ENCODE measurements at places on chromosomes 12 and 14.
A peak's percentile ranks its signal among the peaks of the same experiment; 100 is the strongest.

GRCh38 chr14:89958966-89959365 is 3.2 kb downstream of the TDP1 start:
- DNase-seq = no peak

- no peak for DNase-seq
These were observed 61.9 kb downstream of the SLC16A7 start for GRCh38 chr12:59657711-59658110.

DNA sequence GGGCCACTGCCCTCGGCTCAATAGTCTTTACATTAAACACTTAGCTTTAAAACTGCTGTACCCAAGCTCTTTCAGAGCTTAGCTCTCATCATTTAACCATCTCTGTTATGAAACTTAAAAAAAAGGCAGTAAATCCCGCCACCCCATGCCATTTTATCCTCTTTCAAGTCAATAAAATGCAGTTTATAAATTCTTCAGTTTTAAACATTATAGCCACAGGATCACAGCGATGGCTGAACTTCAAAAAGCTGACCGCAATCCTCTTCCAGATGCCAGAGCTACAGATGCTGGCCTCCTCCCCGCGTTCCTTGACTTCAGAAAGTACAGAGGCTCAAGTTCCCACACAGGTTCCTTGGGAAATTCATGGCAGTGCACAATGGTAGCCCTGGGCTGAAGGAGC is 4.2 kb downstream of the OR10G3 start:
- DNase-seq = no peak

GRCh38 chr14:97625477-97625876 is 828.3 kb downstream of the VRK1 start:
- DNase-seq = no peak

- DNase-seq = peak; percentile 32
These were observed 1.1 kb upstream of the YY1 start for GRCh38 chr14:100237735-100238418.

- no peak for DNase-seq
These were observed 83.2 kb downstream of the MYRFL start for GRCh38 chr12:69908203-69908602.

DNA sequence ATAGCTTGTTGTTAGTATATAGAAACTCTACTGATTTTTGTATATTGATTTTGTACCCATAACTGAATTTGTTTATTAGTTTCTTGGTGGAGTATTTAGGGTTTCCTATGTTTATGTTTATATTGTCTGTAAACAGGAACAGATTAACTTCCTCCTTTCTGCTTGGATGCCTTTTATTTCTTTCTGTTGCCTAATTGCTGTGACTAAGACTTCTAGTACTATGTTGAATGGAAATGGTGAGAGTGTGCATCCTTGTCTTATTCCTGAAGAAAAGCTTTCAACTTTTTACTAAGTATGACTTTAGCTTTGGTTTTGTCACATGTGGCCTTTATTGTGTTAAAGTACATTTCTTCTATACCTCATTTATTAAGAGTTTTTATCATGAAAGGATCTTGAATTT is 20.9 kb downstream of the FBXW8 start:
- no peak for DNase-seq

Data from stimulated activated CD4-positive, alpha-beta T cell treated with anti-CD3 and anti-CD28 coated beads, Interleukin-4, amount 100 ng/mL, for 48 hours (primary cell).